ENCODE measurements at places on chromosomes 1 and 21.

DNA sequence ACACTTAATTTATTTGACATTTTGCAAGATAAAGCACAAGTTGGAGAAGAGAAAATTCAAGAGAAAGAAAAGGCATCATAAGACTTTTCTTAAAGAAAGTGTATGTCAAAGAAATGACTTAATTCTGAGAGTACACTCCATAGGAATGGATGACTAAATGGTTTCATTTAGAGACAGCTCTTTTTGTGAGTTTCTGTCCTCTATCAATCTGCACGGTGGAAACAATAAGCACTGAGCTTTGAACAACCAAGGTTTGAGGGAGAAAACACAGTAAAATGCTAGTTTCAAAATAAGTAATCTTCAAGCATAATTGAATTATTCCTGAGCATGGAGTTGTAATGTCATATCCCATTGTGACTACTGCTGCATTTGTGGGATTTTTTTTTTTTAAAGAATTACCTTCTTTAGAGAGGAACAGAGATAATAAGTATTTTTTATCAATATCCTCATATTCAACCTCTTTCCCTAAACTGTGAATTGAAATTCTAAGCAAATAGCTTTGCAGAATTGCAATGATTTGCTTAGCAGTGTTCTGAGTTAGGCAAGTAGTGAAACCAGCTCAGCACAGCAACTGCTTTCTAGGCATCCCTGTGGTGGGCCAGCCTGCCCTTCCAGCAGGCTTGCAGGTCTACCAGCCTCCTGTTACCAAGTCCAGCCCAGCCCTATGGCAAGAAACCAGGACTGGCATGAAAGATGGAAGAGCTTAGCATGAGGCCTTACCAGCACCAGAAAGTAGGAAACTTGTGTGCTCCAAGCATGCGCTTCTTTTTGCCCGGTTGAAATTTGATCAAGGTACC, 38.2 kb downstream of the KCNJ6 start:
- DNase-seq, result no peak

- no peak for DNase-seq
These were observed 112.3 kb upstream of the NFIA start for GRCh38 chr1:60969971-60970509.

DNA sequence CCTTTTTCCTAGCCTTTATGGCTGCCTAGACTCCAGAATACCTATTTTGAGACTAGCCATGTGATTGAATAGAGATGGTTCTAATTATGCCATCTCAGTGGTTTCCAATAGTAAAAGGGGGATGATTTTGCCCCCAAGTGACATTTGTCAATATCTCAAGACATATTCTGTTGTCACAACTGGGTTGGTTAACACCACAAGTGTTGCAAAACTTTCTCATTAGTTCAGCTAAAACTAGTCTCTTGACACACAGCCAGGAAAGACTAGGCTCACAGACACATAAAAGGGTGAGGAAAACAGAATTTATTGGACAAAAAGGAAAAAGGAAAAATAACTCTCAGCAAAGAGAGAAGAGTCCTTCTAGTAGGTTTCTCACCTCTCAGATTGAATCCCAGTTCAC, 39.9 kb upstream of the GBP5 start:
- DNase-seq, result no peak

GRCh38 chr1:98054786-98055185, 134.0 kb upstream of the DPYD start:
- DNase-seq, result no peak
